Smooth muscle cell of the pulmonary artery (primary cell): ENCODE measurements at places on chromosomes 16 and 17. TPM values are rescaled to one million over a fixed set of nuclear protein-coding genes. Genes with fewer than 3 reads are reported as not detected.

Gene NPB
- 0.39 and 0.92 TPM in 2 replicates for total RNA-seq

Gene KRT12
- not detected in 2 replicates for total RNA-seq

Gene EPX
- total RNA-seq = not detected in 2 replicates

Gene AIPL1
- total RNA-seq = not detected in 2 replicates

Gene TBC1D3E
- total RNA-seq = 0.65 TPM in 1 of 2 replicates, not detected in the other

Gene CCDC200
- total RNA-seq = not detected in 2 replicates

Gene BCL6B
- total RNA-seq = 0.20 and 0.36 TPM in 2 replicates

Gene CES4A
- 0.99 and 1.8 TPM in 2 replicates for total RNA-seq

Gene GAS7
- total RNA-seq = 0.63 and 10.0 TPM in 2 replicates

Gene NT5C
- total RNA-seq = 23.1 TPM in 2 replicates

Gene CCL4
- not detected in 2 replicates for total RNA-seq

Gene VAT1L
- total RNA-seq = 0.13 and 0.17 TPM in 2 replicates

Gene CCL17
- total RNA-seq = not detected in 2 replicates

Gene GPR139
- total RNA-seq = not detected in 2 replicates

Gene XAF1
- total RNA-seq = 20.0 and 37.0 TPM in 2 replicates

Gene MFAP4
- 39.1 and 59.7 TPM in 2 replicates for total RNA-seq

Gene SLFN12
- 17.0 and 35.8 TPM in 2 replicates for total RNA-seq
